ENCODE measurements at places on chromosomes 1 and 21.
A peak's percentile ranks its signal among the peaks of the same experiment; 100 is the strongest.

DNA sequence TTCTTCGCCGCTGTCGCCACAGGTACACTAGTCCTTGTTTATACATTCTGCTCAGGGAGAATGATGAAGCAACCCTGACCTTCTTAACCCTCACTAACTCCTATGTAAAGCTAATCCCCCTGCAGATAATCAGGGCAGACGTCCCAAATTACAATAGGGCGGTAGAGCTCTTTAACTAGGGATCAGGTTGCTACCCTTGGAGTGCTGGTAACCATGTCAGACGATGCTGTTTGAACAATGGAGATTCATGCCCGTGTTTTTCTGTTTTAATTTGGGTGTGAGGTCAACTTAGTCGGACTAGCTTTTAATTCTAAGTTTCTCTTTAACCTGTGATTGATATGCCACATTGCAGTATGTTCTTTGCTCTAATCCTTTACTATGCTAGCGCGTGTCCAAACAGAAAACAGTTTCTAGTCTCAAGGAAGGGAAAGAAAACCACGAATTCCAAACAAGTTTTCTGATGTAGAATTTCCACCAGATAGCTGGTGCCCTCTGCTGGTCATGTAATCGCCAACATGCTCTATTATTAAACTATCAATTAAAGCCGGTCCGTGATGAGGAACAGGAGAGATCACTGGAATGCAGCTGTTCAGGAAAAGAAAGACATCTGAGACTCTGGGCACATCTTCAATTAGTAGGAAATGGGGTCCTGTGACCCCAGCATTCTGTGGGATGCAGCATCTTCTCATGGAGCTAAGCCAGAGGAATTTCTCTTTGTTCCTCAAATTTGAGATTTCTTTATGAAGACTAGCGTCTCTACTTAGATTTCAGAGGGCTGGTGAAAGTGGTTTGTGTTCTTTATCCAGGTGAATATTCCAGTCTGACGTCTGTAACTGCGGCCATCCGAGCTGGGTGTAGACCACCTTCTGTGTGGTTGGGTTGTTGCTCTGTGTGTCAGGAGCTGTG lies 18.3 kb upstream of the VAMP3 start:
- peak; percentile 62 for DNase-seq

DNA sequence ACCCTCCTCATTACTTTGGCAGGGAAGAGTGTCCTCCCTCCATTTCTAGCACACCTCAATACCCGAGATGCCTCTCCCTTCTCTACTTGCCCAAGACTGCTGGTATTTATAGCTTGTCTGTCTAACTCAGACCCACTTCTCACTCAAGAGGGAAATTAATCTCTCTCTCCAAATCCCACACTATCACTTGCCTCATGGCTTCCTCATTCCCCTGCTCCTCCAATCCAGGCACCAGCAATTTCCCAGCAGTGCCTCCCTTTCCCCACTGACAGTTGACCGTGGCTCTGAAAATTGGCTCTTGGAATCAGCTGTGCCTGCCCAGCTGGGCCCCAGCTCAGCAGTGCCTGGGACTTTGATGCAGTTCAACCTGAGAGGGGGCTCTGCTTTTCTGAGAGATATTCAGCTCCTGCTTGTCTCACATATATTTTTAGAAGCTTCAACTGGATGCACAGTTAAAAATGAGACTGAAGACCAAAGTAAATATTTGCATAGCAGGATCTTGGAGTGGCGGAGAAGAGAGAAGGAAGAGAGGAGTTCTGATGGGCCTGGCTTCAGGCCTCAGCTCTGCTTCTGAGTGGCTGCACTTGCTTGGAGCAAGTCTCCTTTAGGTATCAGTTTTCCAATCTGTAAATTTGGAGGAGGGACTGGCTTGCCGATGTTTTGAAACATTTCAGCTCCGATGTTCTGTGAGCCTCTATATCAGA lies 81.1 kb upstream of the SPATA6 start:
- DNase-seq: no peak

DNA sequence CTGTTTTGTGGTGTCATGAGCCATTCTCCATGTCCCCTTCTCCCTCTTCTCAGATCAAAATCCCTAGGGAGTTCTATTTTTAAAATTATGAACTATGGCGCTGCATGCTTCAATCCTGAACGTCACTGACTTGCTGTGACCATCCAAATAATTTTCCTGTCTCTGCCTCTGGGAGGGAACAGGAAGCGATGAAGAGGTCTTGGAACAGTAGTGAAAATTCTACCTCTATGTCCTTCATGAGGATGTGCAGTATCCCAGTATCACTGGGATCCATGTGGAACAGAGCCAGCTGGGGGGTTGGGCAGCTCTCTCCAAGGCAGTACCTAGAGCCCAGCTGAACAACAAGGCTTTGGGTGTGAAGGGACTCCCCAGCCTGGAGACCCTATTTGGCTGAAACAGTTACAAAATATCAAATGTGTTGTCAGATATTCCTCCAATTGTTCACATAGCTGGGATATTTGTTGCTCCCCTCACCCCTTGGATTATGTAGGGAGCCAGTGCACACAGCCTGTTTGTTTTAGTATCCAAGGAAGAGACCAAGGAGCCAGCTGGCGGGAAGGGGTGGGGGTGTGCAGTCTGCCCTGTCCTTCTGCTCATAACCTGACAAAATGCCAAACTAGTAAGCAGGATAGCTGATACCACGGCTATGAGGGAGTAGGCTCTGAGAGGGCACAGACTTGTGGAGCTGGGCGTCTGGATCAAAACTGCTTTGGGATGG lies 7.6 kb downstream of the DCLRE1B start:
- DNase-seq: no peak

GRCh38 chr1:31148409-31148808 lies 82.9 kb upstream of the PUM1 start:
- no peak for DNase-seq

DNA sequence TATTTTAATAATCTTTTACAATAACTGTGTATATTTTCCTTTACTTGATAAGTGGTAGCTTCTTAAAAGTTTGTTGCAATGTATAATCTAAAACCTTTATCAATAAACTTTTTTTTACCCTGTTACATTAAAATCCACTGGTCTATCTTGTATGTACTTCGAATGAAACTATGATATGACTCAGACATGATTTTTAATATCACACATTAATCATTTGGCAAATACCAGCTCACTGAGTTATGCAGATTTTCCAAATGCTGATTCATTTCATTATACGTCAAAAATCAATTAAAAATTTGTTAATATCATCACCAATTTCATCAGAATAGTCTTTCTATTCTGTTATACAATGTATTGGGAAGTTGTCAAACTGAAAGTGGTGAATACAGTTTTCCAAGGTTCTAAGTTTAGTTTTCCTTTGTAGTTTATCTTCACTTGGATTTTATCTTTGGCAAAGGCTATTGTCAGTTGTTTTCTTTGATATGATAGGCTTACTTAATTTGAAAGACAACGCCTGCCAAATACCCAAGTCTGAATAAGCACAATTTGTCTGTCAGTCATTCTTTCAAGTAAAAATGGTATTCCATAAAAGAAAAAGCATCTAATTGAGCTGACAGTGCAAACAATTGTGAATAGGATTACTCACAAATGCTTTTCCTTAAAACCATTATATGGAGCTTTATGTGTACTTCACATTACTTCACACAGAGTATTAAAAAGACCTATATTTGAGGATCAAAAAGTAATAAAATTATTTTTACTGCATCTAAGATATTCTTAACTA lies 127.0 kb downstream of the NME7 start:
- DNase-seq: no peak

- no peak for DNase-seq
Measured at GRCh38 chr1:246072456-246072955, 434.6 kb downstream of the SMYD3 start.

DNA sequence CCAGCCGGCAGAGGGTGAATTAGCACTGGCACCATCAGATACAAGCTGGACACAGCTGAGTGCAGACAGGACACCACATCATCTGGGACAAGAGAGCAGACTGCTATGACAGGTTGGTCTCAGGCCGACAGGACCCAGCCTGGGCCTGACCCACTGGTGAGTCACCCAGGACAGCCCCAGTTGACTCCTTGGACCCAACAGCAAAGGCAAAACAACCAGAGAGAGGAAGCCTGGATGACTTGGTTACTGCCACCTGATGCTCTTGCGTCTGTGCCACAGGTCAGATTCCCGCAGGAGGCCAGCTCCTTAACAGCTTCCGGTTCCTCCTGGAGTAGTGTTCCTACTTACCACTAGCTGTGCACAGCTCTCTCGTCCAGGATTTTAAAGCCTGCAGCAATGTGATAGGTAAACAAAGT lies 18.5 kb downstream of the CCN1 start:
- no peak for DNase-seq

DNA sequence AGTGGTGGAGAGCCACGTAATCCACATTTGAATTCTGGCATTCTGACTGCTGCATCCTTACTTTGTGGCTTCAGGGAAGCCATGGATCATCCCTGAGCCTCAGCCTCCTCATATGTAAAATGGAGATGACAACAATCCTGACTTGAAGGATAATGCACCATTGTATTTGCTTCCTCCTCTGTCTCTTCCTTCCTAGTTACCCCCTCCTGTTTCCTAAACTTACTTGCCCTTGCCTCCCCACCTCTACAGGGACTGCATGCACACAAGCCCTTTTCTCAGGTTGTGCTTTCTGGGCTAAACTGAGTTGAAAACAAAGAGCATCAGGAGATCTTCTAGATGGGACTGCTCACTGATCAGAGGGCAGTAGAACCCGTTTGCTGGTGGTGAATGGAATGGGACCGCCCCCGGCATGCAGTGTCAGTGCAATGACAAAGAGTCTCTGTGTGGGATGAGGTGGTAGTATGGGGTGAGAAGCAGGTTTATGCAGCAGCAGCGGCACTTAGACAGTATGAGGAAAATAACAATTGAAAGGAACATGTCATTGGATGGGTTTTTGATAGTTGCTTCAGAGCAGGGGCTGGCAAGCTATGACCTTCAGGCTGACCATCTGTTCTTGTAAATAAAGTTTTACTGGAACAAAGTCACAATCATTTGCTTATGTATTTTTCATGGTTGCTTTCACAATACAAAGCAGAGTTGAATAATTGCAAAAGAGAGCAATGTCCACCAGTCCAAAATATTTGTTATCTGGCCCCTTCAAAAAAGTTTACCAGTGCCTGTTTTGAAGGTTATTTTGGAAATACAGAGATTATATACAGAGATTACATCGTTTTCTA lies 6.1 kb upstream of the ADAMTS1 start:
- DNase-seq: no peak

GRCh38 chr1:188462837-188463236 lies 1634.1 kb downstream of the PLA2G4A start:
- no peak for DNase-seq

DNA sequence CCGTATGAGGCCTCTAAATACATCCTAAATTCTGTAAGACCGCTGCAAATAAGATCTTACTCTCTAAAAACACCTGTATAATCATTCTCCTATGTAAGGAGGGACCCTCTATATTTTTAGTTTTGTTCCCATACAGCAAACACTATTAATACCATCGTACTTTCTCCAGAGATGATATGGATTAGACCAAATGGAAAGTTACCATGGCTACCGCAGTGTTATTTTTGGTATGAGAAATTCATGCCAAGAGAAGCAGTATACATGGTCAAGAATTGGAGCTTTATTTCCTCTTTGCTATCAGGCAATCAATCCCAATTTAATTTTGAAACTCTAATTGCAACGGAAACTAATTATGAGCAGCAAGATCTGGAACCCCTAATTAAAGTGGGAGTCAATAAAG lies 70.0 kb downstream of the BCAR3 start:
- no peak for DNase-seq

GRCh38 chr21:46116189-46116775 lies 18.4 kb downstream of the COL6A2 start:
- no peak for DNase-seq

GRCh38 chr1:156102633-156103511 lies 11.6 kb upstream of the LMNA start:
- no peak for DNase-seq

DNA sequence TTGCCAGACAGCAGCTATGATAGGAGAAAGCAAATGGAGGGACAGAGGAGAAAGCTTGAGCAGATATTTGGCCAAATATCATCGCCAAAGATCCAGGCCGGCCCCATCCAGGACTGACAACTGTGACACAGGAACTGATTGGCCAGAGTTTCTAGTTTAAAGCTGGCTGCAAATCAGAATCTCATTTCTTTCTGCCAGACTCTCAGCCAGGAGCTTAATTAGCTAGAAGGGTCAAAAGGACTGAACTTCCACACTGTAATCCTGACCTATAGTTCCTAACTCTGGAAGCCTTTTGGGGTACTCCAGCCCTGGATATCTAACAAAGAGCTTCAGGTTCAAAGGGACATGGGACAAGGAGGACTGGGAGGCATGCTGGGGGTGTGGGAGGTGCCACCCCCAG lies 106.7 kb upstream of the GNG12 start:
- no peak for DNase-seq

- no peak for DNase-seq
Measured at GRCh38 chr1:68103884-68104554, 53.6 kb upstream of the DIRAS3 start.

- DNase-seq: no peak
Measured at GRCh38 chr1:71031426-71031825, 16.2 kb downstream of the PTGER3 start.

- no peak for DNase-seq
Measured at GRCh38 chr1:90719330-90720144, 2.4 kb upstream of the BARHL2 start.

- DNase-seq: no peak
Measured at GRCh38 chr1:9373619-9374018, 80.9 kb downstream of the SPSB1 start.

DNA sequence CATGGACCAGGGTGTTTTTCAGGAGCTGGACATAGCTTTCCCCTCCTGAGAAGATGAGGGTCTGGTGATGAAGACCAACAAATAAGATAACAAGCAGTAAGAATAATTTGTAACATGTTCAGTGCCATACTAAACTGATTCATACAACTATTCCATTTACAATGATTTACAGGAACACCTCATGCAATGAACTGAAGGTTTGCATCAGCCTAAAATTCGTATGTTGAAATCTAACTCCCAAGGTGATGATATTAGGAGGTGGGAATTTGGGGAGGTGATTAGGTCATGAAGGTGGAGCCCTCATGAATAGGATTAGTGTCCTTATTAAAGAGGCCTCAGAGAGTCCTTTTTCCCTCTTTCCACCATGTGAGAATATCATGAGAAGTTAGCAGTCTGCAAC lies 15.9 kb upstream of the NIBAN1 start:
- no peak for DNase-seq

- no peak for DNase-seq
Measured at GRCh38 chr1:32263744-32264143, 12.7 kb downstream of the LCK start.

DNA sequence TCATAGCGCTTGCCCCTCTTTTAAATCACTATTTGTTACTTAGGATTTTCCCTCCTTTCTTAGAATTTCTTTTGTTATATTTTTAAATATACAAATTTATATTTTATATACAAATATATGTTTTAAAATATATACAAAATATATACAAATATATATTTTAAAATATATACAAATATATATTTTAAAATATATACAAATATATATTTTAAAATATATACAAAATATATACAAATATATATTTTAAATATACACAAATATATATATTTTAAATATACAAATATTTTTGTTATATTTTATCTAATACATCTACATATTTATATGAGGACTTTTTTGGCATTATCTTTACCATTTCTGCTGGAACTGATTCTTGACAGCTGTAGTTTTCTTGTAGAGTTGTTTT lies 50.9 kb upstream of the QSOX1 start:
- DNase-seq: no peak

Measured in transverse colon (tissue), 4 donors.